ENCODE measurements at places on chromosomes 13 and 19. TPM values are rescaled to one million over a fixed set of nuclear protein-coding genes. Genes with fewer than 3 reads are reported as not detected.

The CERS1 gene
- total RNA-seq, result 0.12 TPM

DNA sequence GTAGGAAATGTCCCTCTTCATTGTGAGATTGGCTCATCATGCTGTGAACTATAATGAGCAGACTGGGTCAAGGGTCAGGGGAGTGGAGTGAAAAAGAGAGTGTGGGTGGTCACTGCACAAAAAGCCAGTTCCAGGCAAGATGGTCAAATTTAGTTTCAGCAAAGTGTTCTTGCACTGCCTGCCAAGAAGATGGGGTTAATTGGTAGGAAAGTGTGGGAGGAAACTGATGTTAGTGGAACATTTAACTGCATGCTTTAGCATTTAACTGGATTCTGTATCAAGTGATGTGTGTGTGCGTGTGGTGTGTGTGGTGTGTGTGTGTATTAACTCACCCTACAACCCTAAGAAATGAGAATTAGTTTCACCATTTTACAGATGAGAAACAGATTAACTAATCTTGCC is 131.6 kb downstream of the COG6 start:
- DNase-seq, result no peak

The TMC4 gene
- 217 TPM for total RNA-seq

The TRPC4 gene
- 0.24 TPM for total RNA-seq

DNA sequence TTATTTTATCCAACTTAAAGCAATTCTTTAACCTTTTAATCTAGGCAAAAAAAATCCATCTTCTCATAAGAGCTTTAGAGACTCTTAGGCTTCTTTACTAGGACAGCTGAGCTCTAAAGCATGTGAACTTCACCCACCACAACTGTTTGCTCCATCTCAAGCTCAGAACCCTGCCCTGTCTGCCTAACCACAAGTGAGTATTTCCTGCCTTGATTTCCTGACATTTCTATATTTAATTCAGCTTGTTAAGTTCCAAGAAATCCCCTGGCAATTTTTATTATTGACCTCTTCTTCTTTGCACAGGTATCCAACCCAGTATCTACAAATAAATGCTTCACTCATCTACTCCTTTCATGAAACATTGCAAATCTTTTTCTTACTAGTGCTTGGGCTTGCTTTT is 21.1 kb upstream of the CEACAM21 start:
- DNase-seq, result no peak

DNA sequence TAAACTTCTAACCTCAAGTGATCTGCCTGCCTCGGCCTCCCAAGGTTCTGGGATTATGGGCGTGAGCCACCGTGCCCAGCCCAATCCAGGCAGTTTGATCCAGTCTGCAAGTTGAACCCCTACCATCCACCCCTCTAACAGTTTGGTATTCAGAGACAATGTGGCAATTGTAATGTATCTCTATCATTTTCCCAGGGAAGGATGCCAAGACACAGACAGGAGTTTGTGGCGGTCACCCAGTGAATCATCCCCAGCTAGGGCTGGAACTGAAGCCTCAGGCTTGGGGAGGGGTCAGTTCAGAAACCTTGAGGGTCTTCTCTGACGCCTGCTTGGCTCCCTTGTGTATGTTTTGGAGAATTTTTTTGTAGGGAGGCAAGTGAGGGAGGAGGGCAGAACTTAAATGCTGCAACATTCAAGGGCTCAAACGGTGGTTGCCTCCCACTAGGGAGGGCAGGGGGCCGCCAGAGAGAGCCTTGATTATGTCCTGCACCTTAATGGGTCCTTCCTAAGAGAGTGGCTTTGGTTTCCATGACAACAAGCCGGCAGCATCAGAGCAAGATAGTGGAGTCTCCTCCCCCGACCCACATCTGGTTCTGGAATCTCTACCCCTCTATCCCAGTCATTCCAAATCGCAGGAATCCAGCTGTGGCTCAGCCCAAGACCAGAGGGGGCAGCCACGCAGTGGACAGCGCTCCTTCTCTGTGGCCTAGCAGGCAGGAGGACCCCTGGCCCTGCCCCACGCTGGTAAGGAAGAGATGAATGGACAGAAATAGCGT is 14.9 kb upstream of the FEM1A start:
- DNase-seq, result no peak

GRCh38 chr13:79776531-79777295 is 295.8 kb downstream of the NDFIP2 start:
- no peak for DNase-seq

DNA sequence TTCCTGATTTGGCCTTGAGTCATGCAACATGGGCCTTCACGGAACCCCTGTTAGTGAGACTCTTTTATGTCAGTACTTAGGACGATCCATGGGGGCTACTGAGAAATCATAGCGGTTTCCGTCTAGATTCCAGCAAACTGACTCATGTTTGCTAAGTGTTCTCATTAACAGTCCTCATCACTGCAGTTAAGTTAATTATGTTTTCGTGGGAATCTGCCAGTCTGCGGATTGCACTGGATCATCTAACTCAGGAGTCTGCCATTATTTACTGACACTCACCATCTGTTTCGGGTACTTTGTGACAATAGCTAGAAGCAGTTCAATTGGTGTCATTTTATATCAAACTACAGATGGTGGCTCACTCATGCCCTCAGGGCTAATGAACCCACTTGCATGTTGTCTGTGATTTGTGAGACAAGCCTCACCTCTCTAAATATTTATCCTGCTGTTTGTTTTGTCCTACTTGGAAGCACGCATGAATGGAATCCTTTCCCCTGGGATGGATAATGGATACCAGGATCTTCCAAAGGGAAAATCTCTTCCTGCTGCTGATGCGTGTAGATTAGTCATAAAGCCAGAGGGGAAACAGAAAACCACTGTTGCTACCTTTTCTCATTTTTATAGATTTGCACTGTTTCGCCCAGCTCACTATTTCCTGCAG is 61.8 kb downstream of the RAB20 start:
- no peak for DNase-seq

GRCh38 chr13:110338441-110339101 is 31.5 kb downstream of the COL4A2 start:
- DNase-seq, result no peak

The TEX26 gene
- not detected for total RNA-seq

DNA sequence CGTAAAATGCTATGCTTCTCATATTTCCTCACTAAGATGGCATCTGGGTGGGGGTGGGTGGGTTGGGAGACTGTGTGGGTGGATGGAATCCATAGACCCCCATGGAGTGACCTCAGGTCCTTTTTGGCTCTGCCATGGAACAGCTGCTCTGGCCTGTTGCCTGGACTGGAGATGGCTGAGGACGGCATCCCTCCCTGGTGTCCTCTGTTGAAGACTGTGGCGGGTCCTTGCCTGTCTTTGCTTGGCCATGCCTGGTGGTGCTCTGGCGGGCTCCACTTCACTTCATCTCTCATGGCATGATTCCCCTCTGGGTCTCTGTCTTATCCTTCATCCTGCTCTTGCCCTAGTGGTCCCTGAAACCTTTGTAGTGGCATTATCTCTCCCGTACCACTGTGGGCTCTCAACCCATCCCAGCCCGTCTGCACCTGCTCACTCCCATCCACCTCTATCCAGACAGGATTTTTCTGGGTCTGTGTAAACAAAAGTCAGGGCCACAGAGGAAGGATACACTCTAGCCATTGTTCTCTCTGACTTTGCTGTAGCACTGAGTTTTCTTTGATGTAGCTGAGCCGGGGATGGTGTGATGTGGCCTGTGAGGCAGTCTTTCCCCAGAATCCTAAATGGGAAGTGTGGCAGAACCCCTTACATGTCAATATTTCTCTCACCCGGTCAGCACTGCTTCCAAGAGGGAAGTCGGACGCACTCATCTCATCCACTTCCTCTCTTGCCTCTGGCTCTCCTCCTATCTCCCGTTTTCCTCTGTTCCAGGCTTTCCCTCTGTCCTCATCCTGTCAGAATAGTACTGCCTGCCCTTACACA is 36.1 kb downstream of the WDFY2 start:
- DNase-seq, result no peak

GRCh38 chr13:92179223-92179622 is 780.8 kb downstream of the GPC5 start:
- DNase-seq, result no peak

- peak; percentile 98 for DNase-seq
These were observed 16.9 kb upstream of the BTBD2 start for GRCh38 chr19:2032296-2032941.

DNA sequence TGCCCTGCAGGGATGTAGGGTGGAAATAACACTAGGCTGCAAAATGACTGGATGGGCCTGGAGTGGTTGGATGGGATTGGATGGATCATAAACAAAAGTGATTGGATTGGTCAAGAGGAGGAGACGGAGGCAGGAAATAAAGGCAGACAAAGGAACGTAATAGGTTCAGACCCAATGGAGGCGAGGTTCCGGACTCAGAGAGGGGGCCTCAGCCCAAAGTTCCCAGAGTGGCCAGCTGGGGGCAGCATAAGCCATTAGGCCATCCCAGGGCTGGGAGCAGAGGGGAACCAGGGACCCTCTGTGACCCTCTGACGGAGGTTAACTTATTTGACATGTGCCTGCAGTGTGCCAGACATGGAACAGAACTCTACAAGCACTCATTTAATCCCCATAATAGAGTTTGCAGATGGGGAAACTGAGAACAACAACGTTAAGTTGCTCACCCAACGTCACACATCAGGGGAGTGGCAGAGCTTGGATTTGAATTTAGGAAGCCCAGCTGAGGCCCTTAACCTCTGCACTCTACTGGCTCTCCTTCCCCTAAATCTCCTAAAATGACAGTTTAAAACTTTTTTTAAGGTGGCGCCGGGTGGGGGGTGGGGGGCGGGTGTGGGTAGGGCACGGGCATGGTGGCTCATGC is 15.3 kb upstream of the MAP1S start:
- DNase-seq, result no peak

The CYP2A6 gene
- not detected for total RNA-seq

DNA sequence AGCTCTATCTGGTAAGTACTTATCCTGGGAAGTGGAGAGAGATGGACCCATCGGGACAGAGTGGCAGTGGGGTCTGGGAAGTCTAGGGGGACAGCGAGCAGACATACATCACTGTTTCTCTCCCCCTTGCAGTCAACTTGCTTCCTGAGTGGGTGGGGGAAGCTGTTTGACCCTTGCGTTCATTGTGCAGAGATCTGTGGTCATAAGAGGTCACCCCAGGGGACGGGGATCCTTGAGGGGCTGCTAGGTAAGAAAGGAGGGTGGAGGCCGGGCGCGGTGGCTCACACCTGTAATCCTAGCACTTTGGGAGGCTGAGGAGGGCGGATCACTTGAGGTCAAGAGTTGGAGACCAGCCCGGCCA is 474 bp downstream of the ARHGEF18 start:
- DNase-seq, result no peak

GRCh38 chr13:79562557-79562956 is 81.6 kb downstream of the NDFIP2 start:
- no peak for DNase-seq

DNA sequence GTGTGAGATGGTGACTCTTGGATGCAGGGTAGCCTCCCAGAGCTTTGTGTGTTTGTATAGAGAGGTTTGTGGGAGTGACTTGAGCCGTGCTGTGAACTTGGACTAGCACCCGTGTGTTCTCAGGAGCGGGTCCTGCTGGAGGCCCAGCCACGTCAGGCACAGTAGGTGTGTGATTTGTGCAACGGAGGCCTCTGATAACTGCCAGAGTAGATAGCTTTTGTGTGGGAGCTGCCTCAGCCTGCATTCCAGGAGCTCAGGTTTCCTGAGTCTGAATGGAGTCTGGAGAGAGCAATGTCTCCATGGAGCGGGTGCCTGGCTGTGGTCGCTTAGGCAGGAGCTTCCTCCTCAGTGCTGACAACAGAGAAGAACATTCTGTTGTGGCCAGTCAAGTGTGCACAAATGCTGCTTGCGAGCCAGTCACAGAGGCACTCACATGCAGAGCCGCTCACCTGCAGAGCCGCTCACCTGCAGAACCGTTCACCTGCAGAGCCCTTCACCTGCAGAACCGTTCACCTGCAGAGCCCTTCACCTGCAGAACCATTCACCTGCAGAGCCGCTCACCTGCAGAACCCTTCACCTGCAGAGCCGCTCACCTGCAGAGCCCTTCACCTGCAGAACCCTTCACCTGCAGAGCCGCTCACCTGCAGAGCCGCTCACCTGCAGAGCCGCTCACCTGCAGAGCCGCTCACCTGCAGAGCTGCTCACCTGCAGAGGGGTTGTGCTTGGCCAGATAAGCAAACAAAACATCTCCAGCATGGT is 32.6 kb downstream of the TFDP1 start:
- DNase-seq, result no peak

DNA sequence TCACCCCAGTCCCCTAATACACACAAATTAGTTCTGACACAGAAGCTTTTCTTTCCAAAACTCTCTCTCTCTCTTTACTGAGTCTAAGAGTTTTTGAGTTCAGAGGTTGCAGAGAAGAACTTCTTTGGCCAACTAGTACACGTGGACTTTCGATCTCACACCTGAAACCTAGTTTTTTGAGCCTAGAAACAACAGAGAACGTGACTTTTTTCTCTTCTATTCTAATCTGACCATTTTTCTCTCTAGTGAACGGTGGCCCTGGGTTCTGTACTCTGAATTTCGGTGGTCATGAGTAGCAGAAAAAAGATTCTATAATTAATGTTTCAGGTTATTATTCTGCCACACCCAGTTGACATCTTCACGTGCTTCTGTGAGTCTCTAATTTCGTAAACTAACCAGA is 24.2 kb downstream of the PCDH20 start:
- no peak for DNase-seq

The RPS5 gene
- total RNA-seq, result 600 TPM

The PROZ gene
- total RNA-seq, result not detected

GRCh38 chr13:39375601-39376000 is 227.4 kb downstream of the LHFPL6 start:
- no peak for DNase-seq

GRCh38 chr13:44236801-44237207 is 136.8 kb upstream of the SERP2 start:
- no peak for DNase-seq

DNA sequence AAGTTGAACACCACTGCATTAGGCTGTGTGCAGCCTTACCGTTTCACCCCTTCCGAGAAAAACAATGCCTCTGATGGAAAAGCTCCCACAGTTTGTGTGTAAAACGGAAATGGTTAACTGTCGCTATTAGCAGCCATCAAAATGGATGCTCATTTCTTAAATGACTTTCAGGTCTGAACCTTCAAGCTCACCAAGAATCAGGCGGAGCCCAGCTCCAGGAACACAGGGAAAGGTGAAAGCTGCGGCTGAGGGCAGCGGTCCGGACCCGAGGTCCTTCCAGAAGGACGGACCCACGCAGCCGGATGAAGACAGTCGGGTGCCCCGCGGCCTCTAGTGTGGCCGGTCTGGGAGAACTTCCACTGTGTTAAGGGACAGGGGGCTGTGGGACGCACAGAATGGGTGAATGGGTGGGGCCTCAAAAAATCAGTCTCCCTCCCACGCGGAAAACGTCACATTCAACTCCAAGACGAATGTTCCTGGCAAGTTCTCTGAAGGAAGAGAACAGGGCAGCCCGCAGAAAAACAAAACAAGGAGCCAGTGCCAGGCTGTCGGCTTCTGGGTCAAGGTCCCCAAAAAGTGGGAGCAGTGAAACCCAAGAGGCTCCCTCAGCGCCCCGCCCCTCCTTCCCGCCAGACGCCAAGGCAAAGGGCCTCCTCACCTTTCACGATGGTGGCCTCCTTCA is 4.9 kb downstream of the IRS2 start:
- no peak for DNase-seq

DNA sequence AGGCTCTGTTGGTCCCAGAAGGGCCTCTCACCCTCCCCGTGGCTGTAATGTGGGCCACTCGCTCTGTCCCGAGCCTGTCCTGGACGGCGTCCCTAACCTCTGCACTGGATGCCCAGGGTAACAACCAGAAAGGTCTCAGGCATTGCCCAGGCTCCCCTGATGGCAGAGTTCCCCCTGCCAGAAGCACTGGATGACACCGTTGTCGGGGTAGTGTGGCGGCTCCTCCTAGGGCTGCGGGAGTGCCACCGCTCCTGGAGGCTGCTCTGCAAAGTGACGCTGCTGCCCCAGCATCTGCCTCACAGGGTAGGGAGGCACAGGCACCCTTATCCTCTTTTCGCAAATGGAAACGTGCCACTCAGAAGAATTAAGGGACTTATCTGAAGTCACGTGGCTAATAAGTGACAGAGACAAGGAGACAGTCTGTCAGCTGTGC is 32.0 kb downstream of the MPHOSPH8 start:
- DNase-seq, result no peak

Measured in left colon (tissue), 2 donors.